Uterus (tissue), 4 donors: ENCODE measurements at places on chromosomes 13 and 19.

DNA sequence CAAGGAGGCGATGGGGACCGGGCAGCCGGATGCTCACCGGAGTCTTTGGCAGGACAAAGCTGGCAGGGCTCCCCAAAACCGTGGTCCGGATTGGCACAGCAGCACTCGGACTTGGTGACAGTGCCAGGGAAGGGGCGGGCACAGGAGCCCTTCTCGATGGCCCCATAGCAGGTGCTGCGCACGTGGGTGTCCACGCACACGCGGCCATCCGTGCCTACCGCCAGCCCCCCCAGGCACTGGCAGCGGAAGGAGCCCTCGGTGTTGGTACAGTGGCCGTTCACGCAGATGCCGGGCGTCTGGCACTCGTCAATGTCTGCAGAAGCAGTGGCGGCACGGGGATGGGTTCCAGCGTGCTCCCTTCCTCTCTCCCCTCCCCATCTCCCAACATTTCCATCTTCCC, 17.9 kb downstream of the FBN3 start:
- DNase-seq, result no peak

DNA sequence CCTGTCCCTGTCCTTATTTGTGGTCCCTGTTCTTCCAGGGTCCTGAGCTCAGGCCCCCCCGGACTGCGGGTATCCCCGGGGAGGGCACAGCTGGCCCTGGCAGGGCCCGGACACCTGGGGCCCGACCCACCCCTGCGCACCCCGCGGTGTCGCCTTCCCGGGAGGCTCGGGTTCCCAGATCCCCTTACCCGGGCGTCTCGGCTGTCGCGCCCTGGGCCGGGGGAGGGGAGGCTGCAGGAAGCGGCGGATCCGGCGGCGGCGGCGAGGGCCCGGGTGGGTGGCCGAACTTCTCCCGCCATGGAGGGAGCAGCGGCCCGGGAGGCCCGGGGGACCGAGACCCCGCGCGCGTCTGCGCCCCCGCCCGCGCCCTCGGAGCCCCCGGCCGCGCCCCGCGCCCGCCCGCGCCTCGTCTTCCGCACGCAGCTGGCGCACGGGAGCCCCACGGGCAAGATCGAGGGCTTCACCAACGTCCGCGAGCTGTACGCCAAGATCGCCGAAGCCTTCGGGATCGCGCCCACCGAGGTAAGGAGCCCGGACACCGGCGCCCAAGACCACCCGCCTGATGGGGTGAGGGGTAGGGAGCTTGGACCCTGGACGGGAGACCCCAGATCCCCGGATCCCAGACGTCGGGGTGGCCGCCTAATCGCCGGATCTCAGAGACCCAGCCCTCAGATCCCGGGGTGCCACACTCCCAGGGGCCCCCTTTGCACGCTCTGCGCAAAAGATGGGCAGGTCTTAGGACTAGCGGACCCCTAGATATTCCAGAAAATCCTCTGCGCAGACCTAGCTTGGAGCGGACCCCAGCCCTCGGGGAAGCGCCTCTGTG, at the start of gene GIPC3:
GIPC3 (plus strand) TSS at position 178 of the 826 bp plus-strand sequence; CDS start at position 298, 120 bp downstream.
- no peak for DNase-seq

GRCh38 chr19:43780706-43781525, at the start of gene KCNN4:
Gene KCNN4 (minus strand): TSS chr19:43780973. CDS start chr19:43780861, 112 bp downstream.
- DNase-seq, result no peak

GRCh38 chr19:35828692-35829301, 16.2 kb upstream of the PRODH2 start:
- DNase-seq, result peak; percentile 31

- DNase-seq, result no peak
These were observed 33.9 kb upstream of the FLT1 start for GRCh38 chr13:28528848-28529247.

GRCh38 chr19:54081032-54081431, at the start of gene TARM1:
Gene TARM1 (minus strand): TSS chr19:54081365. CDS start chr19:54081340, 25 bp downstream.
- no peak for DNase-seq
